ENCODE measurements at places on chromosomes 4 and X. TPM values are rescaled to one million over a fixed set of nuclear protein-coding genes. Genes with fewer than 3 reads are reported as not detected.

Gene TREX2
- polyA plus RNA-seq, result 0.24 TPM

Gene RAB40AL
- 0.25 TPM for polyA plus RNA-seq

DNA sequence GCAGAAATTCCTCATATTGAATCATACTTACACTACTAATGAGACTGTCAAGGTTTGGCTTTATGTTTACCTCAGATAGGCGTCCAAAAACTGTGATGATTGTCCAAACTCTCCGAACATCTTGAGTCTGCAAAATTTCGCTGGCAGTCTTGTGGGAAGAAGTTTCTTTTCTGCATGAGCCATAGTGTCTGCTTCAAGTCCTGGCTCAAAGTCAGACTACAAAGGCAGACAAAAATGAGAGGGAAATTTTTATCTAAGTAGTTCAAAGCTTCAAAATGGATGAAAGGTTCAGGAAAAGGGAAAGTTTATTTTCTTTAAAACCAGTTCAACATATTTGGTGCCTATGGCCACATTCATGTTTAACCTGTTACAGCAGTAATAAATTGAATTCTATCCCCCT is 40.7 kb downstream of the PALLD start:
- H3K4me1 ChIP-seq, result peaks cover 35% of the 10 kb centered on the region
- 0 out of 2 replicates have a peak overlapping the region, but pooled peaks have one; percentile 13 for H3K27ac ChIP-seq
- no peaks in the 10 kb centered on the region for H3K27me3 ChIP-seq
- no peak overlapping the region for H3K4me3 ChIP-seq
- peak; percentile 70 for DNase-seq
- no peaks in the 10 kb centered on the region for H3K36me3 ChIP-seq

DNA sequence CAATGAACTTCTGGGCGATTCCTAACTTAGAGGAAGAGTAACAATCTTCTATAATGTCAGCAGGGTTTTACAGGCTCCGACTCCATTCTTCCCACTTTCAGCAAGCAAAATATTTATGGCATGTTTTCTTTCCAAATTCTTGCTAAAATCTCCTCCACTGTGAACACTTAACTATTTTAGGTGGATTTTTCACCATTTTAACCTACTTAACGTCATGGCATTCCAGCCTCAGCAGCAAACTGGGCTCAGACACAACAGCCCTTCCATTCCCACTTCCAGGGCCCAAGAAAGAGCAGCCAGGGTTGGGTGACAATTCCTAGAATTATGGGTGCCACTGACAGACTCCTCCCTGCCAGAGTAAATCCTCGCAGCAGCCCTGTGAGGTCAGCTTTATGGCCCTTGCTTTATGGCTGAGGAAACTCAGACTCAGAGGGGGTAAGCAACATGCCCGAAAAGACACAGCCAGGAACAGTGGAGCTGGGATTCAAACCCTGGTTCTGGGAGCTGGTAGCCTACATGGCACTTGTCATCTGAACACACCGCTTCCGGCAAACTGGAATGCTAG is 112.8 kb upstream of the MAP3K15 start:
- peaks cover 27% of the 10 kb centered on the region for H3K4me1 ChIP-seq
- H3K27ac ChIP-seq, result peak overlapping the region; percentile 54
- DNase-seq, result peak; percentile 10
- H3K27me3 ChIP-seq, result no peaks in the 10 kb centered on the region
- H3K36me3 ChIP-seq, result no peaks in the 10 kb centered on the region

Gene CFAP99
- not detected for polyA plus RNA-seq

Gene PGAM4
- polyA plus RNA-seq, result not detected

GRCh38 chr4:8170341-8170740 is 11.7 kb upstream of the ABLIM2 start:
- H3K4me1 ChIP-seq, result no peaks in the 10 kb centered on the region
- no peak for DNase-seq
- no peaks in the 10 kb centered on the region for H3K36me3 ChIP-seq
- peaks cover 13% of the 10 kb centered on the region for H3K27me3 ChIP-seq
- no peak overlapping the region for H3K27ac ChIP-seq

GRCh38 chr4:41214825-41215146 is 444 bp upstream of the APBB2 start:
- H3K4me1 ChIP-seq, result peaks cover 14% of the 10 kb centered on the region
- no peaks in the 10 kb centered on the region for H3K36me3 ChIP-seq
- 0 out of 2 replicates have a peak overlapping the region, but pooled peaks have one; percentile 19 for H3K4me3 ChIP-seq
- no peak for DNase-seq
- H3K27ac ChIP-seq, result peak overlapping the region; percentile 7

Gene PPP4R3C
- not detected for polyA plus RNA-seq

DNA sequence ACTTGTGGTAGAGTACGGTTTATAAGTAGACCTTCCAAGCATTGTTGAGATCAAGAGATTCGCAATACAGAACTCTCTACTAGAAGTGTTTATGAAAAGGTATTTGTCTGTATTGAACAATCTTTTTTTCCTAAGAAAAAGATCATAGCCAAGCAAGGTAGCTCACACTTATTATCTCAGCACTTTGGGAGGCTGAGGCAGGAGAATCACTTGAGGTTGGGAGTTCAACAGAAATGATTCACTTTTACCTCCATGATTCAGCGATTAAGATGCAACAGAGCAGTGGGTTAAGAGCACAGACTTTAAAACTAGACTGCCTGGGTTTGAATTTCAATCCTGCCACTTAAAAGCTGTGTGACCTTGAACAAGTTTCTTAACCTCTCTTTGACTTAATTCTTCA is 74.3 kb downstream of the TMEM156 start:
- no peak overlapping the region for H3K27ac ChIP-seq
- H3K27me3 ChIP-seq, result no peaks in the 10 kb centered on the region
- DNase-seq, result no peak
- H3K4me1 ChIP-seq, result no peaks in the 10 kb centered on the region

- no peaks in the 10 kb centered on the region for H3K27me3 ChIP-seq
- no peaks in the 10 kb centered on the region for H3K36me3 ChIP-seq
- no peak overlapping the region for H3K27ac ChIP-seq
- H3K4me1 ChIP-seq, result no peaks in the 10 kb centered on the region
These were observed 18.7 kb upstream of the ALG13 start for GRCh38 chrX:111662292-111662691.

GRCh38 chrX:97009391-97009790 is 125.7 kb downstream of the RPA4 start:
- H3K4me1 ChIP-seq, result no peaks in the 10 kb centered on the region
- H3K27me3 ChIP-seq, result no peaks in the 10 kb centered on the region
- no peak overlapping the region for H3K27ac ChIP-seq
- no peak for DNase-seq
- no peak overlapping the region for H3K4me3 ChIP-seq

- H3K4me3 ChIP-seq, result no peak overlapping the region
- no peaks in the 10 kb centered on the region for H3K36me3 ChIP-seq
- DNase-seq, result peak; percentile 57
- H3K27ac ChIP-seq, result no peak overlapping the region
- no peaks in the 10 kb centered on the region for H3K4me1 ChIP-seq
These were observed 19.7 kb upstream of the ABCG2 start for GRCh38 chr4:88177983-88178625.

GRCh38 chr4:94408549-94409374 is 43.0 kb upstream of the PDLIM5 start:
- peaks cover 55% of the 10 kb centered on the region for H3K4me1 ChIP-seq
- peak; percentile 55 for DNase-seq
- no peaks in the 10 kb centered on the region for H3K27me3 ChIP-seq
- no peak overlapping the region for H3K27ac ChIP-seq

GRCh38 chr4:103496800-103497199 is 223.0 kb downstream of the TACR3 start:
- no peak overlapping the region for H3K4me3 ChIP-seq
- no peaks in the 10 kb centered on the region for H3K36me3 ChIP-seq
- H3K27ac ChIP-seq, result no peak overlapping the region
- no peak for DNase-seq

DNA sequence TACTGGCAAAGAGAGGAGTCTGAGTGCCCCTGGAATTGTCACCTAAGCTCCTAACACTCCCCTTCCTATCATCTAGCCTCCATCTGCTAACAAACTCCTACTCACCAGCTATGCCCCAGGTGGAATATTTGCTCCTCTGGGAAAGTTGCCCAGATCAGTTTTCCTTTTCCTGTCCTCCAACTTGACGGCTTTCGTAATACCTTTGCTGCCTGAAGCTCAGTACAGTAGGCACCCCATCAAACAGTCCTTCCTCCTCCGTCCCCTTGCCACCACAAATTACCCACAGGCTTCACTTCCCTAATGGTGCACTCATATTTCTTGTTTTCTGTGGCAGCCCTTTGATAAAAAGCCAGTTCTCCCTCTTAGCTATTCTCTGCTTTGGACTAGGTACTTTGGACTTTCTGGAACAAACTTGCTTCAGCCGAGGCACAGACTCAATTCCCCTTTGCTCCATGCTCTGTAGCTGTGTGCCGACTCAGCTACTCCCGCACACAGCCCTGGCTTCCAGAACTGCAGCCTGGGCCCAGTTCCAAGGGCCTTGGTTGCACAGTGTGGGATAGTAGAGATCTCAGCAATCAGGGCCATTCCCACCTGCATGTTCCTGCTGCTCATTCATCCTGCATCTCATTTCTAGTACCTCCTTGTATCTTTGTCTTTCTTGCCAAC is 605.1 kb downstream of the BCOR start:
- no peak overlapping the region for H3K27ac ChIP-seq
- no peak overlapping the region for H3K4me3 ChIP-seq
- DNase-seq, result no peak
- no peaks in the 10 kb centered on the region for H3K4me1 ChIP-seq

- DNase-seq, result no peak
- H3K27ac ChIP-seq, result no peak overlapping the region
- H3K4me1 ChIP-seq, result no peaks in the 10 kb centered on the region
- H3K27me3 ChIP-seq, result no peaks in the 10 kb centered on the region
These were observed 15.4 kb downstream of the PLK4 start for GRCh38 chr4:127896069-127896468.

- H3K4me1 ChIP-seq, result peaks cover 18% of the 10 kb centered on the region
- peak; percentile 95 for DNase-seq
- peak overlapping the region; percentile 90 for H3K27ac ChIP-seq
- H3K4me3 ChIP-seq, result peak overlapping the region; percentile 8
- no peaks in the 10 kb centered on the region for H3K36me3 ChIP-seq
These were observed 67.0 kb downstream of the SEL1L3 start for GRCh38 chr4:25795566-25796454.

Gene GUCY1B1
- 0.56 TPM for polyA plus RNA-seq

GRCh38 chr4:37977471-37978247 is 17.5 kb downstream of the PTTG2 start:
- H3K4me3 ChIP-seq, result peak overlapping the region; percentile 73
- DNase-seq, result peak; percentile 84
- H3K36me3 ChIP-seq, result no peaks in the 10 kb centered on the region
- no peak overlapping the region for H3K27ac ChIP-seq
- H3K4me1 ChIP-seq, result peaks cover 14% of the 10 kb centered on the region

Gene SMARCA1
- 38.5 TPM for polyA plus RNA-seq

Gene FSTL5
- not detected for polyA plus RNA-seq

DNA sequence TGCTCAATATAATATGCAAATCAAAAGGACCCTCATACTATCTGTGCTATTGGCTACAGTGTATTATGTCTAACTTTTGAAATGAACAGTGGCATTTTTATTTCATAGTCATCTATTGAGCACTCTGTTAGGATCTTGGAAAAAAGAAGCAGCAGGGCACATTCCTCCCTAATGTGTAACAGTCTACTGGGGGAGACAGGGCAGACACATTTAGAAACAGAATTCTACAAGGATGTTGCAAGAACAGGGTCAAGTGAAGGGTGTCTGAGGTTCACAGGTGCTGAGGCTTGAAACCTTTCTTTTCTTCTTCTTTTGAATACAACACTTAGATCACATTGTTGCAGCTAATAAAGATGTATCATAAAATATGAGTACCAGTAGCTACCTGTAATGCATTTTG is 129.7 kb upstream of the SLC4A4 start:
- H3K27ac ChIP-seq, result peak overlapping the region; percentile 4
- peaks cover 63% of the 10 kb centered on the region for H3K4me1 ChIP-seq
- H3K27me3 ChIP-seq, result no peaks in the 10 kb centered on the region
- H3K4me3 ChIP-seq, result no peak overlapping the region
- no peaks in the 10 kb centered on the region for H3K36me3 ChIP-seq

Gene TCEAL4
- 108 TPM for polyA plus RNA-seq

GRCh38 chr4:168433571-168433970 is 46.7 kb downstream of the DDX60L start:
- H3K36me3 ChIP-seq, result no peaks in the 10 kb centered on the region
- no peak overlapping the region for H3K27ac ChIP-seq
- no peaks in the 10 kb centered on the region for H3K27me3 ChIP-seq
- peaks cover 15% of the 10 kb centered on the region for H3K4me1 ChIP-seq

Gene PAGE5
- polyA plus RNA-seq, result not detected

Gene OTUD4
- polyA plus RNA-seq, result 15.7 TPM

- no peak overlapping the region for H3K4me3 ChIP-seq
- no peaks in the 10 kb centered on the region for H3K27me3 ChIP-seq
- H3K36me3 ChIP-seq, result no peaks in the 10 kb centered on the region
- no peaks in the 10 kb centered on the region for H3K4me1 ChIP-seq
- no peak overlapping the region for H3K27ac ChIP-seq
- no peak for DNase-seq
These were observed 38.4 kb downstream of the FAM193A start for GRCh38 chr4:2574863-2575262.

DNA sequence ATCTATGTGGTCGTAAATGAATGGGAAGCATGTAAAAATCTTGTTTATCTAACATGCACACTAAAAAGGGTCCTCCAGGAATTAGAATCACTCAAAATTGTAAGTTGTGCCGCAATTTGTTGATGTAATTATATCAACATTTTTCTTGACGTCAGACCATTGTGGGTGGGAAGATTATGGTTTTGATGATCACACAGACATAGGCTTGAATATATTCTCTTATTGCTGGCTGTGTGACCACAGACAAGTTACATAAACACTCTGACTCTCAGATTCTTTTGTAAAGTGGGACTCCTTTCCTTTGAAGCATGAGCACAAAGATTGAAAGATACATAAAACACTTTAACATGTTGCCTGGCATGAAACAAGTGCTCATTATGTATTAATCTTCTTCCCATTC is 51.5 kb downstream of the IL1RAPL1 start:
- H3K27me3 ChIP-seq, result no peaks in the 10 kb centered on the region
- no peak overlapping the region for H3K27ac ChIP-seq
- H3K4me1 ChIP-seq, result no peaks in the 10 kb centered on the region
- DNase-seq, result no peak

Gene HHIP
- 0.06 TPM for polyA plus RNA-seq

DNA sequence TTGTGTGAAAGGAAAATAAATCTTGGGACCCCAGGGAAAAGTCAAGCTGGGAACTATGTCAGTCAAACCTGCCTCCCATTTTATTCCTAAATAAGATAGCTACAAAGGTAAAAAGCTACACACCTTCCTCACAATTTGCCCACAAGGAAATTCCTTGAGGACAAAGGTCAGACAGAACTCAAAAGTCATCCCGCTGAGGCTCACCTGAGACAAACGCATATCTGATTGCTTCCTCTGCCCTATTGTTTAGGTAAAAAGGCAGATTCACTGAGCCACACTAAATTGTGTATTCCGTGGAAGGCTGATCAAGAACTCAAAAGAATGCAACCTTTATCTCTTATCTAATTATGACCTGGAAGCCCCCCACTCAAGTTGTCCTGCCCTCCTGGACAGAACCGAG is 58.7 kb upstream of the MAML3 start:
- H3K27me3 ChIP-seq, result no peaks in the 10 kb centered on the region
- H3K4me1 ChIP-seq, result peaks cover 3% of the 10 kb centered on the region
- no peak for DNase-seq
- H3K27ac ChIP-seq, result no peak overlapping the region
- H3K4me3 ChIP-seq, result no peak overlapping the region

Data from GM23248 (cell line).